Chondrocyte (in vitro differentiated cells): ENCODE measurements at places on chromosomes 6 and 20.

DNA sequence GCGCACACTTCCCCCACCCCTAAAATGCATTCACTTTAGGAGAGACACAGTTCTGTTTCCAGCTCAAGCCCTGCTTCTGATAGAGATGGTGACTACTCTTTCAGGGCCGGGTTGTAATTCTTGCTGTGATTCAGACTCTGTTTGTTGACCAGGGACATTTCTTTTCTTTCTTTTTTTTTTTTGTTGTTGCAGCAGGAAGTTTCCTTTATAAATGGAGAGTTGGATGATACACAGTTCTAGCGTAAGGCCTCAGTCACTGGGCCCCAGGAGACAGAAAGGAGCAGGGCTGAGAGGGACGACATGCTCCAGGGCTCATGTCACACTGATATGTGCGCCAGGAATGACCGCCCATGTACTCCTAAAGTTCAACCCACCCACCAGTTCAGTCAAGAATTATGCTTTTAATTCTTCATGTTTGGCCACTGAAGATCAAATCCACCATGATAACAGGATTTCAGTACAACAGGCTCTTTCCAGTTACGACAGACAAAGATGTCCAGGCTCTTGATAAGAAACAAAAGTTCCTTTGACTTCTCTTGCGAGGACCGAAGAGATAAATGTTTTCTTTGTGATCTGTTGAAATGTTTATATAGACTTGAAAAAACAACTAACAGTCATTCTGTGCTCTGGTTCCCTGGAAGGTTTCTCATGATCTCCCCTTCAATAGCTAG is 142.5 kb downstream of the CD164 start:
- no peak overlapping the region for H3K4me3 ChIP-seq
- peak overlapping the region; percentile 74 for H3K27ac ChIP-seq
- no peaks in the 10 kb centered on the region for H3K27me3 ChIP-seq
- no peak for DNase-seq

- no peaks in the 10 kb centered on the region for H3K27me3 ChIP-seq
- DNase-seq: no peak
- peak overlapping the region; percentile 0 for H3K27ac ChIP-seq
- H3K36me3 ChIP-seq: peaks cover 2% of the 10 kb centered on the region
Measured at GRCh38 chr20:32344835-32345506, 13.2 kb upstream of the ASXL1 start.

- H3K4me1 ChIP-seq: peaks cover 61% of the 10 kb centered on the region
- no peak overlapping the region for H3K27ac ChIP-seq
- no peaks in the 10 kb centered on the region for H3K27me3 ChIP-seq
- no peak for DNase-seq
Measured at GRCh38 chr6:91142154-91142553, 555.3 kb upstream of the MAP3K7 start.

- no peak for DNase-seq
- peaks cover 65% of the 10 kb centered on the region for H3K27me3 ChIP-seq
- no peaks in the 10 kb centered on the region for H3K36me3 ChIP-seq
- H3K4me1 ChIP-seq: no peaks in the 10 kb centered on the region
- no peak overlapping the region for H3K27ac ChIP-seq
Measured at GRCh38 chr6:30378290-30378937, 33.5 kb downstream of the RPP21 start.

DNA sequence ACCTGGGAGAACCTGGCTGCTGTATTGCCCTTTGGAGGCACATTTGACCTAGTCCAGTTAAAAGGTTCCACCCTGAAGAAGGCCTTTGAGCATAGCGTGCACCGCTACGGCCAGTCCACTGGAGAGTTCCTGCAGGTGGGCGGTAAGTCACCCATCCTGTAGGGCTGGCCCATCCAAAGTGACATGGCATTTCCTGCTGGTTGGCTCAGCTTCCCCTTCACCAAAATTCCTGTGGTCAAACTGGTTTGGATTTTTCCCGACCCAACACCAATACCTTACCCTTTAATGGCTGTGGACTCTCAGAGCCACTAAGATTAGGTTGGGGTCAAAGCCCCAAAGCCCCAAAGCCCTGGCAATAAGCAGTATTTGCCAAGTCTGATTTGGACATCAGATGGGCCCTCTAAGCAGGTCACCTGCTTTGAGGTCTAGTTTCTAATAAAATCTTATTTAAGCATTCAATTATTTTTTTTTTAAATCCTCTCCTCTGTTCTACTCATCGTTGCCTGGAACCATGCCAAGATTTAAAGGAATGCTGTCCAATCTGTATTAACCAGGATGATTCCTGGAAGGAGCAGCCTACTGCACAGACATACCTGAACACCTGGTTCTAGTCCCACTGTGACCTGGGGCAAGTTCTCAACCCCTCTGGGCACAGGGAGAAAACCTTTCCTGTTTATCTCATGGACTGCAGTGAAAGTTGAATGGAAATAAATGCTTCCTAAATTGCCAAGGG is 40.8 kb downstream of the NT5E start:
- DNase-seq: no peak
- peak overlapping the region; percentile 42 for H3K27ac ChIP-seq
- no peaks in the 10 kb centered on the region for H3K27me3 ChIP-seq
- no peak overlapping the region for H3K4me3 ChIP-seq
- peaks cover 8% of the 10 kb centered on the region for H3K36me3 ChIP-seq
- peaks cover 26% of the 10 kb centered on the region for H3K4me1 ChIP-seq

GRCh38 chr6:51203504-51203903 is 384.8 kb downstream of the TFAP2B start:
- DNase-seq: no peak
- H3K36me3 ChIP-seq: no peaks in the 10 kb centered on the region
- peaks cover 14% of the 10 kb centered on the region for H3K4me1 ChIP-seq

DNA sequence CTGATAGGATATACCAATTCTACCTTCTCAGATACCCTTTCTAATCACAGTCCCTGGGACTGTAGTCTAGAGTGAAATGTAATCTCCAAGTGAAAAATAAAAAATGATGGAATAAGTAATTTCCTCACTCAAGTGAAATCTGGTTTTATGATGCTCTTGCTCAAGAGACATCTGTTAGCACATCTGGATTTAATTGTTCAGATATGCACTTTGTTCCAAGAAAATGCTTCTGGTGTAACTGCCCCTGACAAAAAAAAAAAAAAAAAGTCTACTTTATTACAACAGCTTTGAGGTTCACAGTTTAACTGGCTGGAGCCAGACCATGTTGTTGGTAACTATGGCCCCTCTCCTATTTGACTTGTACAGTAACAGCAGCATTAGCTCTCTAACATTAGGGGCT is 251.8 kb downstream of the BTBD9 start:
- DNase-seq: no peak
- no peak overlapping the region for H3K27ac ChIP-seq
- peaks cover 24% of the 10 kb centered on the region for H3K4me1 ChIP-seq
- no peak overlapping the region for H3K4me3 ChIP-seq
- no peaks in the 10 kb centered on the region for H3K36me3 ChIP-seq

DNA sequence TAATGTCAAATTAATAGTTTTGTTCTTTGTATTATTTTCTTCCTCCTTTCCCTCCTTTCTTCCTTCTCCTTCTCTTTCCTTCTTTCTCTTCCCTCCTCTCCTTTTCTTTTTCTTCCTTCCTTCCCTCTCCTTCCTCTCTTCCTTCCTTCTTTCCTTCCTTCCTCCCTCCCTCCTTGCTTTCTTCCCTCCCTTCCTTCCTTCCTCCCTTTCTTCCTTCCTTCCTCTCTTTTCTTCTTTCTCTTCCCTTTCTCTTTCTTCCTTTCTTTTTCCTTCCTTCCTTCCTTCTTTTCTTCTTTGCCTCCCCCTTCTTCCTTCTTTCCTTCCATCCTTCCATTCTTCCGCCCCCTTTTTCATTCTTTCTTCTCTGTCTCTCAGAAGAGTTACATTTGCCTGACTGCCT is 518.2 kb upstream of the ID4 start:
- no peak for DNase-seq
- peaks cover 39% of the 10 kb centered on the region for H3K4me1 ChIP-seq
- H3K36me3 ChIP-seq: no peaks in the 10 kb centered on the region
- no peaks in the 10 kb centered on the region for H3K27me3 ChIP-seq

DNA sequence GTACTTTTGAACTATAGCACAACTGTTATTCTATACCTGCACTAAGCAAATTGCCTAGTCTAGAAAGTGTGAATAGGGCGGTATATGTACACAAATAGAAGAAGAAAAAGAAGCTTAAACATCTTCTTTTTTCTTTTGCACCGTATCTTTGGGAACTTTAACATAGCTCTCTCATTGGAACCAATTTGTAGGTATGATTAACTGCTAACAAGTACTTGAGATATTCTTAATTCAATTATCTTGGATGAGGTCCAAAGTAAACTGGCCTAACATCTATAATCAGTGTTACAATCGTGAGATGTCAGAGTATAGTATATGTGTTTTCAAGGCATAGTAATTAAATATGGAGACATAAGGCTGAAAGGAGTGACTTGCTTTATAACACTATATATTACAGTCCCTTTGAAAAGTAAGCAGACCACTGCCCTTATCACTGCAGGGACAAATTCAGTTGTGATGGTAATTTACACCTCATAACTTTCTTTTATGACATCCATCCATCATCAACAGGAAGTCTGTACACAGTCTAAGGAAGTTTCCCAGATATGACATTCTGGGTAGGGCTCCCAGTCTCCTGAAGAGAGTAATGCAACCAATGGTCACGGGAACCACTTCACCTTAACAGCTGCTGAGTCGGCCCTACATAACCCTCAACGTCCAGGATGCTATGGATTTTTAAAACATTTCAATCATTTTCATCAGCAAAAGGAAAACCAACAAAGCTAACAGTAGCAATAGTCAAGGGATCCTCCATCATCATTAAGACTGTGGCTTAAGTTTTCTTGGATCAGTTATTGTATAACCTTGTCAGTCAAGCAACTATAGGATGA is 37.6 kb downstream of the NKAIN2 start:
- H3K4me1 ChIP-seq: no peaks in the 10 kb centered on the region
- H3K27me3 ChIP-seq: peaks cover 12% of the 10 kb centered on the region
- H3K36me3 ChIP-seq: no peaks in the 10 kb centered on the region
- H3K4me3 ChIP-seq: no peak overlapping the region
- no peak for DNase-seq

- no peak overlapping the region for H3K4me3 ChIP-seq
- peaks cover 31% of the 10 kb centered on the region for H3K4me1 ChIP-seq
- no peak for DNase-seq
- peaks cover 2% of the 10 kb centered on the region for H3K36me3 ChIP-seq
Measured at GRCh38 chr6:148407372-148407771, 64.7 kb downstream of the SASH1 start.

GRCh38 chr6:84546427-84546914 is 217.9 kb downstream of the TBX18 start:
- no peak overlapping the region for H3K4me3 ChIP-seq
- peaks cover 7% of the 10 kb centered on the region for H3K36me3 ChIP-seq
- no peak overlapping the region for H3K27ac ChIP-seq
- no peaks in the 10 kb centered on the region for H3K27me3 ChIP-seq
- DNase-seq: no peak

DNA sequence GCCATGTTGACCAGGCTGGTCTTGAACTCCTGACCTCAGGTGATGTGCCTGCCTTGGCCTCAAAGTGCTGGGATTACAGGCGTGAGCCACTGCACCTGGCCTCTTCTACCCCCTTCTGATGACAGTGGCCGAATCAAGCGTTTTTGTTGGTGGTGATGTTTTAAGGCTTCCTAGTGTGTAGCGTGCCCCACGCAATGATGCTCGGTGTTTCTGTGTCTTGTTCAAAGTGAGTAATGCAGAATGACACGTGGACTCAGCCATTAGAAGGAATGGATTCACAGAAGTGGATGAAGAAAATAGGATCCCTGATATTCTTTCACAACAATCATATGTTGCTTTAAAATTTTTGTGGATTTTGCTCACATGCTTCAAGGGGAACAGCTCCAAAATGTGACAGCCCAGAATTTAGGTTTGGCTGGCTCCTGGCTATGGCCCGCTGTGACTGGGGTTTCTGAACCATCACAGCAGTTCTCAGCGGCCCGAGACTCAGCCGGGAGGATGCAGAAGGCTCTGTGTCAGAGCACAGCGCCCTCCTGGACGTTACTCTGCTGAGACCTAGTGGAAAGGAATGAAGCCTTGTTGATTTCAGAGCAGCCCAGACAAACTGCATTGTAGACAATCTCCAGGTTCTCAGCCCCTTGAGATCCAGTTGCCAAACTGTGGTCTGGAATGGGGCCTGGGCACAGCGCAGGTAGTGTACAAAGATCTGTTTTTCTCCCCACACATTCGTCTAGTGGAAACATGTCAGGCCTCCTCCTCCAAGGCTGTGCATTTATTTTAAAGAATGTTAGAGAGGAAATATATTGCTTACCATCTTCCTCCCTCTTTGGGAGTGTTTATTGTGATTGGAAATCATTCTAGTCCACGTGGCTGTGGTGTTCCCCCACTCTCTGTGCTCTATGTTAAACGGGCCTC is 57.6 kb upstream of the TIAM2 start:
- H3K36me3 ChIP-seq: no peaks in the 10 kb centered on the region
- H3K4me3 ChIP-seq: no peak overlapping the region
- peaks cover 16% of the 10 kb centered on the region for H3K4me1 ChIP-seq

DNA sequence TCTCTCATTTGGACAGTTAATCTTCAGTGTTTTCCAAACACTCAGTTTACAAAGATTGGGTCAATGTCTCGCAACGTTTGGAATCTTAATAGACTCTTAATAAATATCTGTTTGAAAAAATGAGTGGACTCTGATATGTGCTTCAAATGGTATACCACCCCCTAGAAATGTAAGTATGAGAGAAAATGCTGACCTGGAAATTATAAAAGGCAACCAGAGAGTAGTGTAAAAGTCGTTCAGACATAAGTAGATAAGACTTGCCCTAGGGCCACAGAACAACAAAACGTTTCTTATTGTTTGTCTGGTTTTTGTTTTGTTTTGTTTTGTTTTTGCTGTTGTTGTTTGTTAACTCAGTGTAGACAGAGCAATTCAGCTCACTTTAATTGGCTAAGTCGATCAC is 97.4 kb upstream of the SPTLC3 start:
- no peak overlapping the region for H3K4me3 ChIP-seq
- no peaks in the 10 kb centered on the region for H3K4me1 ChIP-seq
- no peak for DNase-seq
- peaks cover 3% of the 10 kb centered on the region for H3K27me3 ChIP-seq
- no peaks in the 10 kb centered on the region for H3K36me3 ChIP-seq

DNA sequence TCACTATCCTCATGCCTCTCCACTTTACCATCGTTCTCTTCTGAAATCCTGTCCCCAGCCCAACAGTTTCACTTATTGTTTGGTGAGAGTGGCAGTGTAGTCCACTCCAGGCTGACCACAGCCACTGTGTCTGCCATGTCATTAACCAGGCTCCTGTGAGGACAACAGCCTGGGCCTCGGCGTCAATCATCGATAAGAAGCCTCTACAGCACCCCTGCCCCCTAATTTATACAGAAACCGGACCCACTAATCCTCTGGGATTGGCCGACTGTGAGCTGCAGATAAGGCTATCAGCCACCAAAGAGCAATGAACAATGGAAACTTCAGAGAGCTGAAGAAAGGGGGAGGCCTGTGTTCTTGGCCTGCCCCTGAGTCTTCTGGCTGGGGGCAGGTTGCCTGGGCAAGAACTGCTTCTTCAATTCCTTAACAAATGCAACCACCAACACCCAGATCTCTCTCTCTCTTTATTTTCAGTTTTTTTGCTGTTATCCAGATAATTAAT is 3.4 kb downstream of the EGFL8 start:
- no peak overlapping the region for H3K4me3 ChIP-seq
- H3K4me1 ChIP-seq: peaks cover 8% of the 10 kb centered on the region
- H3K27me3 ChIP-seq: no peaks in the 10 kb centered on the region
